ENCODE measurements at places on chromosomes 16 and 17.

- no peak for DNase-seq
These were observed 276 bp downstream of the CYGB start for GRCh38 chr17:76537288-76537577.

DNA sequence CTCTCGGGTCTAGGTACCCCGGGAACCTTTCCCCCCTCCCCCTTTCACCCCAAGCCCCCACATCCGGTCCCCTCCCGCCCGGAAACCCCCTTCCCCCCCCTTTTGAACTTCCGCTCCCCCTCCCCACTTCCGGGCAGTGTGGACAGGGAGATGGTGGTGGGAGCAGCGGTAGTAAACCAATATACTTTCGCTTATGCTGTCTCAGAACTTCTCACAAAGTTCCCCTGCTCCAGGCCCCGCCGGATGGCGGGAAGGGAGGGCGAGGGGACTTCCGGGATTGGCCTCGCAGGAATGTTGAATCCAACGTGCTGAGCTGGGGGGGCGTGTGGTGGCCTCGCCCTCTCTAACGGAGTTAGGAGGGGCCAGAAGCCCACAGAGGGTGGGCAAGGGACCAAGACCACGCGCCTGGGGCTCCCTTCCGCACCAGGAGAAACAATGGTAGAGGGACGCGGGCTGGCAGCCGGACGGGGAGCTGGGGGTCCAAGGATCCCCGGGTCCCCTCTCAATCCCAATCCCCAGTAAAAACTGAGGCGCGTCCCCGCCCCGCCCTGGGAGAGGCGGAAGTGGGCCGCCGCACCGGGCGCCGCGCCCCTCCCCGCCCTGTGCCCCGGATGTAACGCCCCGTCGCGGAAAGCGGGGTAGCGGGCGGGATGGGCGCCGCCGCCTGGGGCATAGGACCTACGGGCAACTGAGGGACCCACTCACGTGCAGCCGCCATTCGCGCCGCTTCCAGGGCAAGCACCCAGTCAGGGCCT is 742 bp downstream of the PFN1 start:
- DNase-seq = peak; percentile 78

- DNase-seq = no peak
These were observed 19.4 kb downstream of the CMTM4 start for GRCh38 chr16:66677179-66677578.

DNA sequence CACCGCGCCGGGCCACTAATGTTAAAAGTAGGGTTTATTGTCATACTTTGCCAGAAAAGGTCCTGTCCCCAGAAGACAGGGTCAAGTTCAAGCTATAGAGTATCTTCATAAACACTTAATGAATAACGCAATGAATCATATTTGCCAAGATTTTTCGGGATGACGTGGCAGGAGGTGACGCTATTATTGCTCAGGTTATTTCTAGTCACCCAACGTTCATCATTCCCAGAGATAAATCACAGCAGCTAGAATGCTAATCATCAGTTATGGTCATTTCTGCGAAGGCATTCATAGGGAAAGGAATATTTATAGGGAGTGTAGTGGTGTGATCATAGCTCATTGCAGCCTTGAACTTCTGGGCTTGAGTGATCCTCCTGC is 2.0 kb downstream of the TMC5 start:
- DNase-seq = no peak

DNA sequence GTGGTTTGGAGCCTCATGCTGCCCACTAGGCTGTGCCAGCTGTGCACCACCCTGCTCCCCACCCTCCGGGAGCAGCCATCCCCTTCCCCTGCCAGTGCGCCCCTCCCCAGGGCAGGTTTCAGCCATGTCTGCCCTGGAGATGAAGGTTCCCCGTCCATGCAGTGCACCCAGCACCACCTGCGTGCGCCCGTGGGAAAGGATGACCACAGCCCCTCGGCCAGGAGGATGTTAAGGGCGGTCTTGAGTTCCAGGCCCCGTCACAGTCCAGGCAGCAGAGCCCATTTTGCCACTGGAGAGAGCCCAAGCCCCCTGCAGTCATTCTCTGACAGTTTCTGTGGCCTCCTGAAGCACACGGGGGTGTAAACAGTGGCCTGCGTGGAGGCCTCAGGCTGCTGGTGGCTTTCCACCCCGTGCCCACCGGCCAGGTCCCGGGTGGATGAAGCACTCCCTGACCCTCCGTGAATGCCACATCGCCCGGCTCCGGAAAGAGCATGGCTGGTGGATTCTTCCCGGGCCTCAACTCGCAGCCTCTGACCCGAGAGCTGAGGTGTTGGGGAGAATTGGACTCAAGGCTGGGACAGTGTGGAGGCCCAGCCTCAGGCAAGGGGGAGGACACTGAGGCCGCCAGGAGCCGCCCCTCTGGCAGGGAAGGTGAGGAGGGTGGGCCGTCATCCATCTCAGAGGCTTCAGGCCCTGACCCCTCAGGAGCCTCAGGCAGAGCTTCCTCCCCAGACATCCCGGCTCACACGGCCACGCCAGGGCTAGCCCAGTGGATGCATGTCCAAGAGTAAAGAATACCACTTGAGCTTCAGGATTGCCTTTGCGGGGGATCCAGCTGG is 69.7 kb upstream of the CHMP6 start:
- no peak for DNase-seq

DNA sequence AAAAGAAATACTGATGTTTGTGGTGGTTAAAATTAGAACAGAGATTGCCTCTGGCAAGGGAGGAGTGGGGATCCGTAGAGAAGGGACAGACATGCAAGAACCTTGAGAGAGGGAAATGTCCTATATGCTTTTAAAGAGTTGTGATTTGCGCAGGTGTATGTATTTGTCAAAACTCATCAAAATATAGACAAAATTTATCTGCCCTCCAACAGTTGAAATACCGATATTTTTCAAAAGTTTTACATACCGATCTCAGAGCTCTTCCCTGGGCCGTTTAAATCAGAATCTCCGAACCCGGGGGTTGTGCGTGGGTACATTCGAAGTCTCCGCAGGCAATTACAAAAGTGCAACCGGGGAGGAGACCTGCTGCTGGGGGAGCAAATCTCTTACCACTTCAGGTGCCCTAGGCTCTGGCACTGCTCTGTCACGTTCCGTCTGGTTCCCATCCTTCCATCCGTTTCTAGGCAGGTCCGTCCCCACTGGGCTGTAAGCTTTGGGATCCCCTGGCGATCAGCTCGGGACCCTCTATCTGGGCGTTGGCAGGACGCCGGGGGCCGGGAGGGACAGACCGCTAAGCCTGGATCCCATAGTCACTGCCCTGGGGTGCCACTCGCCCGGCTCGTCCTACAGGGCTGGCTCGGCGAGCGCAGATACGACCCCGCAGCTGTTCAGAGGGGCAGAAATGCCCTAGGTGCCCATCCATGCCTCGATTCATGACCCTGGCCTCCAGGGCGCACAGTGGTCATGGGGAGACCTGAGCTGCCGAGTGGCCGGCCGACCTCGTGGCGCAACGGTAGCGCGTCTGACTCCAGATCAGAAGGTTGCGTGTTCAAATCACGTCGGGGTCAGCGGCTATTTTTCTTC is 4.2 kb downstream of the BORCS6 start:
- DNase-seq = peak; percentile 85

GRCh38 chr17:43356999-43357398 is 41.8 kb upstream of the ARL4D start:
- no peak for DNase-seq

Data from activated CD4-positive, alpha-beta T cell treated with anti-CD3 and anti-CD28 coated beads, Interleukin-2, amount 10 ng/mL, durations not matched to agents 7 days and 5 days (primary cell).